LoVo (cell line): ENCODE measurements at places on chromosomes 5 and 9.

DNA sequence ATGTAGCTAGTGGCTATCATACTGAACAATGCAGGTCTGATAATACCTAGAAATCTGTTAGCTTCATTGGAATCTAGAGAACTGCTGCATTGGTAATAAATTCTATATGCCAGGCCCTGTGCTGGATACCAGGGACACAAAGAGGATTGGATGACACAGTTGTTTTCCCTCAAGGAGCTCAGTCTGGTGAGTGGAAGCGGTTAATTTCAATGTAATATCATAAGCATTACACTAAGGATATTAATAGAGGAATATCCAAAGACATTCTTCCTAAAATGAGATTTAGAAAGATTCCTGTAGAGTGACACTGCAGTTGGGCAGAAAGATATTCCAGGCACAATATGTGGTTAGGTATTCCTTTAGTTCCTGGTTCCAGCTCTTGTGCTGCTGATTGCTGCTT lies 5.9 kb downstream of the CMYA5 start:
- no peak for DNase-seq

DNA sequence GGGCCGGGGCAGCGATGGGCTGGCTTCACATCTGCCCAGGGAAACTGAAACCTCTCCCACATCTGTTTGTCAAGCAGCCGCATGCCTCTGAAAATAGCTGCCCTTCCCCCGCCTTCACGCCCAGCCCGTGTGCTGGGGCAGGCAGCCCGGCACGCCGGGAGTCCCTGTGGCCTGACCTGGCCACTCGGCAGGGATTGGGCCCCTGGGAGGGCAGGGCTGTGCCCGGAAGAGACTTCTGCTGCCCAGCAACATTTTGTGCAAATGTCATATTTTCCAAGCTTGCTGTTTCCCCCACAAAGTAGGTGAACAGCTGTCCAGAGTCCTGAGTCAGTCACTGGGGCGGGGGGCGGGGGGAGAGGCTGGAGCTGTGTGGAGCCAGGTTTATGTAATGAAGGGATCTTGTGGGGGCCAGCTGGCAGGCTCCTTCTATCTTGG lies 8.2 kb downstream of the COL27A1 start:
- no peak for DNase-seq

DNA sequence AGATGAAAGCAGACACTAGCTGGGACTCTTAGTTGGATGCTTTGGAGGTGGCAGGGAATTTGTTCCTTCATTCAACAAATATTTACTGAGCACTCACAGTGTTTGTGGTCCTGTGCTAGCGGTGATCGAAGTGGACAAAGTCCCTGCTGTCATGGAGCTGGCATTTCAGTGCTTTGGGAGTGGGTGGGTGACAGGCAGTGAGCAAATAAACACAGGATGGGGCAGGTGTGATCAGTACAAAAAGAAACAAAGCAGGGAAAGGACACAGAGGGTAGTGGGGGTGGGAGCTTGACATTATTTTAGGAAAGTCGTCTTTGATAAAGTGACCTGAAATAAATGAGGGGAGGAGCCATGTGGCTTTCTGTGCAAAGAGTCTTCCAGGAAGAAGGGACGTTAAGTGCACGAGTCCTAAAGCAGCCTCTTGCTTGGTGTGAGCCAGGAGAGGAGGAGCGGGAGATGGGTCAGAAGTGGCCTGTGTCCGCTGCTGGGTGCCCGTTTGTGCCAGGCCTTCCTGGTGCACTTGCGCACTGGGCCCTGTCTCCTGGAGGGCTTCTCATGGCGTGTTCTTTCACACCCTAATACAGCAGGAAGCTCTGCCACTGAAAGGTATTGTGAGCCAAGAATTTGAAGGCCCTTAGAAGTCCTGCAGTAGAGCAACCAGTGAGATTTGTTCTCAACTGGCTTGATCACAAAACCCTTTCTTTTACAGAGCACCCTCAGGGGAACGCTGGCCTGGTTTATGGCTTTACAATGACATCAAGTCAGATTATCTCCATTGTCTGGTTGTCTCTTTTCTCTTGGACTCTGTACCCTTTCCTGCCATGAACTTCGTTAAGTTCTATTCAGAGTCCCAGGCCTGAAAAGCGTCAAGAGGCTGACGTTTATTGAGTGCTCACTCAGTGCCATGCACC lies 14.8 kb downstream of the NDST1 start:
- no peak for DNase-seq

- no peak for DNase-seq
Measured at GRCh38 chr5:171984748-171985419, 21.6 kb downstream of the FBXW11 start.

DNA sequence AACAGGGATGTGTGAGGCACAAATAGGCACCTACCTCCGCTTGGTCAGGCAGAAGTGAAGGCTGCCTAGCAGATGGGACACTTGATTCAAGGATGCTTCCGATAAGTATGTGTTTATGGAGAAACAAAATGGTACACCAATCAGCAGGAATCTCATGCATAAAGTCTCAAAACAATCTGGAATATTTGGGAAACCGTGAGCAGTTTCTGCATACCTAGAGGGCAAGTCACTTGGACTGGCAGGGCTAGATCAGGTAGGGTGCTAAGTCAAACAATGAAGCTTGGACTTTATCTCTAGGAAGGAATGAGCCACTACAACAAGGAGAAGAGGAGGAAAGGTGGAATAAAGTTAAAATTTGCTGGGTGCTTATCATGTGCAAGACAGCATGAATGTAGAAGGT lies 5.5 kb downstream of the EPB41L4A start:
- DNase-seq: no peak

DNA sequence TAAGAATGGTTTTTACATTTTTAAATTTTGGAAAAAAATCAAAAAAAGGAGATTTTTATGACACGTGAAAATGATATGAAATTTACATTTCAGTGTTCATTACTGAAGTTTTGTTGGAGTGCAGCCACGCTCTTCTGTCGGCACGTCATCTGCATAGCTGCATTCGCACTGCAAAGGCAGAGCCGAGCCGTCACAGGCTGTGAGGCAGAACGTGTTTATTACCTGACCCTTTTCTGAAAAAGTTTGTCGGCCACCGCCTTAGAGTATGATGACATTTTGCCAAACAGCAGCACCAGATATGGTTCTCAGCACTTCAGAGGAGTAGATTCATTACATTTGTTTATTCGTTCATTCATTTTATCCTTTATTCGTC lies 24.1 kb downstream of the HRH2 start:
- no peak for DNase-seq

DNA sequence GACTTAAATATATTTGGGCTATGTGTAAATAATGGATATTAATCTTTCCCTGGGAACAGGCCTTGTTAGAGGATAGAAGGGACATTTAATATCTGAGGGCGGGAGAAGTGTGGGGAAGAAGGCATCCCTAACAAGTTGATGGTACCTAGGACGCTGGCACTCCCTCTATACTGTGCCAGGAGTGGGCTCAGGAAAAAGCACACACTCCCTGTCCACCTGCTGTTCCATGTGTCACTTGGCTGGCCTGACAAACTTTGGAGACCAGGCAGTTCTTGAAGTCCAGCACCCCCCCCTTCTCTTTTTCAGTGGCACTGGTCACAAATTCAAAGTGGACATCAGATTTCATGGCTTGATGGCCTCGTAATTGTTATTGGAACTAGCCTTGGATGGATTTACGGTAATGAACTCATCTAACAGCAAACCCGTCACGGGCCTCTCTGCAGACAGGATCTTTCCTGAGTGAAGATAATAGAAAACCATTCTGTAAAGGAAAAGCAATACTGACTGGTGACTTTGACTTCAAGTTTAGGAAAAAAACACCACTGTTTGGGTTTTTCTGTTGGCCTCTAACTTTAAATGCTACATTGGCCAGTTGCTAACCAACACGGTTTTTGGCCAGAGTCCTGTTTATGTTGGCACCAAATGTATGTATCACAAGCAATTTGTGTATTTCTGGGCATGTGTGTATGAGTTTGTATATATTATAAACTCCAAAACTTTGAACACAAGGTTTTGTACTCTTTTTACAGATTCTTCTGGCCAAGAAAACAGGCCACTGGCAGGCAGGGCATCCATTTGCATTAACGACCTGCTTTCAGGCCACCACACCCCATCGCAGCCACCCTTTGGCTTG lies 552.6 kb downstream of the CCDC171 start:
- DNase-seq: no peak

- no peak for DNase-seq
Measured at GRCh38 chr5:177958696-177959095, 37.3 kb downstream of the PROP1 start.

DNA sequence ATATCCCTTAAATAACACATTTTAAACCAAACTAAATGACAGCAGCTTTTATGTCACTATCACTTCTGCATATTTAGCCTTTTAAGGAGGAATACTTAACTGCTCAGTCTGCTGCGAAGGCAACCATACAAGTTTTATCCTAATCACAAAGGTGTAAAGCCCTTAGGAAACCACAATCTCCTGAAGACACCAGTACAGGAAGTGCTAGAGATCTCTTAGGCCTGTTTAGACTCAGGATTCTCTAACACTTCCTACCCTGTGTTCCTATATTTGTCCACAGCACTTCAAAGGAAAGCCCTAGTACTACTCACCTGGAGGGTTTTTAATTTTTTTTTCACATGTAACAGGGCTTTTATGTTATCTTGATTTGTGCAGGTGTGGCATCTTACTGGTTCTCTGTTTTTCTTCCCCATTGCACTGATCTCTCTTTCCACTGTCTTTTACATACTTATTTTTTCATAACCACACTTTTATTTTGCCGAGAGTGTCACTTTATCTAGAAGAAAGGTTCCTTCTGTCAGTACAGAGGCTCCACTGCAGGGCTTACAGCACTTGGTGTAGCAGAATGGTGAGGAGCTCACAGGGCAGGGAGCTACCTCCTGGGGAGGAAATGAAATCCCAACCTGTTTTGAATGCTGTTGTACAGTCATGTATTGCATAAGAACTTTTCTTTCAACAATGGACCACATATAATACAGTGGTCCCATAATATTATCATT lies 1060.6 kb upstream of the ACO1 start:
- no peak for DNase-seq

- DNase-seq: peak; percentile 60
Measured at GRCh38 chr5:127909066-127909465, 174.5 kb upstream of the SLC12A2 start.

DNA sequence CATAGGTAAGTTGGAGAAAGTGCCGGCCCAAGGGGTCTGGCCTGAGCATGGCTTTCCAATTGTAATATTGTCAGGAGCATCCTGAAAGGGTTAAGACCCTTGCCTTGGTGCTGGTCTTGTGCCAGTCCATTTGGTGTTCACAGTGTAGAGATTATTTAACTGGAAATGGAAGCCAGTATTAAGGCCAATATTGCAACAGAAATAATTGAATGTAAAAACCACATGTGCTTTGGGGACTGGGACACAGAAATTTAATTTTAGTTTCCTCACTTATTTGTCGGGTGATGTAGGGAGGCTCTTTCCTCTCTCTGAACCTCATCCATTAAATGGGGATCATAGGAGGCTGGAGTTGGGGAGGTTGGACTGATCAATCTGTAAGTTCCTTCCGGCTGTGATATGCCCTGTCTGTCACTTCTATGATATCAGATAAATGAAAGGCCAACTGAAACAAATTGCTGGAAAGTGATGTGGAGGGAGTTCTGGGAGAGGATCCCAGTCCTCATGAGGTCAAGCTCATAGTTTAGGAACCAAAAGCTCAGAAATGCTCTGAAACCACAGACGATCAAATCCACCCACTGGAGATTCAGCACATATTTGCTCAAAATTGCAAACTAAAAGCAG lies 54.8 kb upstream of the COL15A1 start:
- no peak for DNase-seq

GRCh38 chr5:1110307-1111240 lies 1.3 kb downstream of the SLC12A7 start:
- DNase-seq: no peak

DNA sequence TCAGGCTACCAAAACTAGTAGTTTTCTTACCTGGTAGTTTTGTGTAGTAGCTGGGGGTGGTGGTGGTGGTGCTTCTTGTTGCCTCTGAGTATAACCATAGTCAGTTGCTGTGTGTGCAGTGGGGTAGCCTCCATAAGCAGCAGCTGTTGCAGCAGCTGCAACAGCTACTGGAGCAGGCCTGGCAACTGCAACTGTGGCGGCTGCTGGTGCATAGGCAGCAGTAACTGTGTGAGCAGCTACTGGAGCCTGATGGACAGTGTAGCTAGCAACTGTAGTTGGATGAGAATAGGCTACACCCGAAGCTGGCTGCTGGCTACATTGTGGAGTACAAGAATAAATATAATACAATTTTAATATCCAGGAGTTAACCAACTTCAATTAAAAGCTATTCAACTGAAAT lies 24.7 kb downstream of the ZFR start:
- no peak for DNase-seq

GRCh38 chr5:173201636-173202265 lies 33.3 kb downstream of the NKX2-5 start:
- DNase-seq: peak; percentile 77

GRCh38 chr5:20536813-20537212 lies 548.8 kb upstream of the CDH18 start:
- DNase-seq: no peak

- no peak for DNase-seq
Measured at GRCh38 chr5:1010181-1010510, 1.5 kb downstream of the NKD2 start.

- DNase-seq: no peak
Measured at GRCh38 chr9:97567894-97568202, 65.3 kb downstream of the TSTD2 start.

DNA sequence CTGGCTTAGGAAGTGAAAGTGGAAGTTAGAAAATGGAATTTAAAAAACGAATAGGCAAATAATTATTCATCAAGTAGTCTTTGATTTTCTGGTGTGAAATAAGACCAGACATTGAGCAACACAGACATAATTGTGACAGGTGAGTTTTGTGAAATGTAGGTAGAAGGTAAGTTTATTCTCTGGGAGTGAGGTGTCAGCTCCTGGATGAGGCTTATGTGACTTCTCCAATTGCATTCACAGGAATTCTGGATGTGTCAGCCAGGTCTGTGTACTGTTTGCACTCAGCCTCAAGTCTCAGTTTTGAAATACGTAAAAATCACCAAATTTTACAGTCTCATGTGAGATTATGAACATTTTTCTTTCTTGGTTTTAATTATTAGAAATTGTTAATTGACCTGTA lies 537.6 kb downstream of the CETN3 start:
- no peak for DNase-seq

GRCh38 chr5:142605611-142606010 lies 80.3 kb downstream of the FGF1 start:
- no peak for DNase-seq

DNA sequence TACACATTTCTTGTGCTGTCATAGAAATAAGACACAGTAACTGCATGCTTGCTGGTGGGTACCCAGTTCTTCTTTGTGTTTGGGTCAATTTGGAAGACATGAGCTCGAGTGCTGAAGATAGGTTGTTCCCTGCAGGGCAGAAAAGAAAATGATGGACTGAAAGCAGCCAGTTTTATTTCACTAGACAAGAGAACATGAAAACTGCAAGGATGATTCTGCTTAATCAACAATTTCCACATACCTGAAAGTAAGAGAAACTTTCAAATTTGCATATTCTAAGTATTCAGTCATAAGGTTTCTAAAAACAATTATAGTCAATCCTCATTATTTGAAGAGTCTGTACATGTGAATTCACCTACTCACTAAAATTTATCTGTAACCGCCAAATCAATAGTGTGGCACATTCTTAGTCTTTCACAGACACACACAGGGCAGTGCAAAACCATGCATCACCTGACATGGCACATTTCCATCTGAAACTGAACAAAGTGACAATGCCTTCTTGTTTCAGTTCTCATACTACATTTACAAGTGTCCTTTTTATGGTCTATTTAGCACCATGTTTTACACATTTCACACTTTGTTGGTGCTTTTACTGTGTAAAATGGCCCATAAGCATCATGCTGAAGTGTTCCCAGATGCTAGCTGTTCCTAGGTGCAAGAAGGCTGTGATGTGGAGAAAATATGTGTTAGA lies 56.9 kb downstream of the HOMER1 start:
- DNase-seq: no peak
